ENCODE measurements at places on chromosomes 5 and 9.

DNA sequence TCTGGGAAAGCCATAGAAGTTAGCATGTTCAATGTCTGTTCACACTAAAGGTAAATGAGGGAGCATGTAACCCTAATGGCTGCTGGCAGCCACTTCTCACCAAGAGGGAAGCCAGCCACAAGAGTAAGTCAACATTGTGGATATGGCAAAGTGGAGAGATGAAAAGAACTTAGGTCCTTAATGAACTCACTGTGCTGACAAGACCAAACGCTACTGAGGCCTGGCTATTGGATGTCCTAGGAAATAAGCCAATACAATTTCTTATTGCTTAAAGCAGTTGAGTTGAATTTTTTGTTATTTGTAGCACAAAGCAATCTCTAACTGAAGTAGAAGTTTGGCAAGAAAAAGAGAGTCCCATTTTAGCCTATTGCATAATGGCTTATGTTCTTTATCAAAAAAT is 6.8 kb downstream of the GPR150 start:
- DNase-seq, result no peak

DNA sequence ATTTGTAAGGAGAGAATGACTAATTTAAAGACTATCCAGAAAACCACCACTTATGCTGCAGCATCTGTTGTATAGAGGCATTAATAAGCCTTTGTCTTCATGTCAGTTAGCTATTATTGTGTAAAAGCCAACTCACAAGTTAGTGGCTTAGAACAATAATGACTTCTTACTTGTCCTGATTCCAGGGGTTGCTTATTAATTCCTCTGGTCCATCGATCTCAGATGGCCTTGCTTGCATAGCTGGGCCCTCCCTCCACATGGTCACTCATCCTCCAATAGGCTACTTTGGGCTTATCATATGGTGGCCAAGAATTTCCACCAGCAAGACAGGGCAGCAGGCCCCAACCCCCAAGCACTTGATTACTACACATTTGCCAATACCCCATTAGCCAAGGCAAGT is 44.5 kb upstream of the STK32A start:
- no peak for DNase-seq

DNA sequence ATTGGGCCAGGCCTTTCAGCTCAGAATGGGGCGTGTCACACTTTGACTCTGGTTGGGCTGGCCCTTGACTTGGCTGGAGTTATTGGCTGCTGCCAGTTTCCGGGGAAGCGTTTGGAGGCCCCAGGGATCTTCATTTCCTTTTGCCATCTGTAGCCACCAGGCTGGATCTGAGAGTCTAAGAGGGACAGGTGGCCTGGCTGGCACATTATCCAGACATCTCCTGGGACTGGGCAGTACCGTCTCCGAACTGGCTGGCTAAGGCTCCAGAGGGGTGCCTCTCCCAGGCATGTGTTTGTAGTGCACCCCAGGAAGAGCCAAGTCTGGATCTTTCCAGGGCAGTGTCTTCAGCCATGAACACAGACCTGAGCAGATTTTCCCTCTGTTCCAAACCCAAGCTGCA is 9.7 kb upstream of the JADE2 start:
- no peak for DNase-seq

GRCh38 chr5:54460181-54460919 is 4.9 kb downstream of the HSPB3 start:
- no peak for DNase-seq

DNA sequence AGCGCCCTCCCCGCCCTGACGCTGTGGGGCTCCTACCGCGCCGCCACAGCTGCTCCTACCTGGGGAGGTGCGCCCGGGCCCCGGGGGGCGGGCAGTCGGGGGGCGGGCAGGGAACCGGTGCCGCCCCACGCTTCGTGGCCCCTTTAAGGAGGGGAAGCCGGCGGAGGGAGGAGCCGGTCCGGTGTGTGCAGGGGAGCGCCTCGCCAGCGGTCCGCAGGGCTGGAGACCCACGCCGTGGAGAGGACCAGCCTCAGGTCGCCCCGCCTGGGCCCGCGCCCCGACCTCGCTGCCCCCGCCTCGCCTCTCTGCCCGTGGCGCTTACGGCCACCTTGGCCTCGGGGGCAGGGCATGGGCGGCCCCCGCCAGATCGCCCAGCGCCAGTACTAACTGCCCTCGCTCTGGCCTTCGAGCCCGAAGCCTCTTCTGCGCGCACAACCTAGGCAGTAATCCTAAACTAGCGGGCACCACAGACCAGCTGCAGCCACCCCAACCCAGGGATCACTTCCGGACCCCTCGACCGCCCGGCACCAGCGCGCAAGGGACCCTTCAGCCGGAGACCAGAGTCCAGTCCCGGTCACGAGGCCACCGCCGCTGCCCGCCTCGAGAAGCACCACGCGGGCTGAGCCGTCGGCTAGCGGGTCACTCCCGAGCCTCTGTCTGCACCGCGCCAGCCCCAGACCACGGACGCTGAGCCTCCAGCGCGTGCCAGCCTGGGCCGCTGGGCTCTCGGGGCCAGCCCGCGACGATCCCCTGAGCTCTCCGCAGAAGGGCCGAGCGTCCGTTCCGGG is at the start of gene FOXE1:
FOXE1 (plus strand) TSS at position 171 of the 788 bp plus-strand sequence. CDS start 689 bp downstream, outside the sequence.
- DNase-seq, result no peak

- no peak for DNase-seq
Observed at GRCh38 chr5:88558366-88558765, 289.7 kb upstream of the TMEM161B start.

DNA sequence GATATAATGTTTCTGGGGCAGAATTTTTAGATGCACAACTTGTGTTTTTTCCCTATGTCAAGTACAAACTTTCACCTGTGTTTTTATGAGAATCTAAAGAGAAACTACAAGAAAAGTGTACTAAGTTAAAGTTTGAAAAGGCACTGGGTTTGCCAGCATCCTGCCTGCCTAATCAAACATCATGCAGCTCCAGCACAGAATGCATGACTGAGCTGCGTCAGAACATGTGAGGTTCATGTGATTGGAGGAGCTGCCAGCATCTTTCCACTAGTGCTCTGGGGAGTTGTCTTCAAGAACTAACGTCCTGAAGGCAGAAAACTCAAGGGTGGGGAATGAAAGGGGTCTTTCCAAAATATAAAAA is 46.1 kb upstream of the RIC1 start:
- DNase-seq, result peak; percentile 67

- DNase-seq, result no peak
Observed at GRCh38 chr9:118938581-118938980, 430.7 kb downstream of the BRINP1 start.

DNA sequence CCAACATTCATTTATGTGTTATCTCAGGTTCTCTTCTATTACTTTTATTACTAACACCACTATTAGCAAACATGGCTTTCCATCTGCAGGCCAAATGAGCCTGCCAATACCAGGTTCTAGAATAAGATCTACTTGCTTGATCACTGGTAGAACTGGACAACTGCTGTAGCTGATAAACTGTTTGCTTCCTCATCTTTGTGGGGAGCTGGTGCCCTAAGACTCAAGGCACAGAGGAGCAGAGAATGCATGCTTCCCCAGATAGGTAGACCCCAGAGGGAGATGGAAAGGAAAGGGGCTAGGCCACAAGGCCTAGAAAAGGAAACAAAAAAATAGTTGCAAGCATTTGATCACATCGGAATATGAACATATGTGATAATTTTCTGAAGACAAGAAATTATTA is 30.7 kb upstream of the AUH start:
- DNase-seq, result no peak

DNA sequence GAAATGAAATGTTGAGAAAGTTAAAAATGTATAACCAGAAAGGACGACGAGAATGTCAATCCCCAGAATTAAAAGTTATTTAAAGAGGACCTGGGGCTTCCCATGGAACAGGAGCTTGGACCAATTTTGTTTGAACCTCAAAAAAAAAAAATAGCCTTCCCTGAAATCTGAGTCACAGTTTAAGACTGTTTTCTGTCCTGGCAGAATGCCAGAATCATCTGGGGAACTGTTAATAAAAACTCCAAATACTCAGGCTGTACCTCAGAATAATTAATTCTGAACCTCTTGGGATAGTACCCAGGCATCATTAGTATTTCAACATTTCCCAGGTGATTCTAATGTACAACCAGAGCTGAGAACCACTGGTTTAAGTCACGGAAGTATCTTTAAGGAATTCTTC is 102.2 kb upstream of the SLCO6A1 start:
- DNase-seq, result no peak

DNA sequence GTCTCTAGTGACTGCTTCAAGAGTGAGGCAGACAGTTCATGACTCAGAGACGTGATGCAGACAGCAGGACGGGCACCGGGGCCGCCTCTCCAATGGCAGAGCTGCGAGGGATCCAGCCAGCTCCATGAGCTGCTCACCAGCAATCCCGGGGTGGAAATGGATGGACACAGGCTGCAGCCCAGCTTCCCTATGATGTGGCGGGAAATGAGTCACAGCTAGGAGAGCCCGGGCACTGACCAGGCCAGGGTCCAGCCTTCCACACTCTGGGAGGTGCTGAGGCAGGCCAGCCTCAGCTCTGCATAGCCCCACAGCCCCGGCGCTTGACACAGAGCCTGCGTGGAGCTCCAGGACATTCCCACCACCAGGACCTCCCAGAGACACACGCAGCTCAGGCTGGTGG is 244.8 kb upstream of the IRX2 start:
- no peak for DNase-seq

- DNase-seq, result no peak
Observed at GRCh38 chr5:181265092-181265671, 4.2 kb upstream of the TRIM52 start.

DNA sequence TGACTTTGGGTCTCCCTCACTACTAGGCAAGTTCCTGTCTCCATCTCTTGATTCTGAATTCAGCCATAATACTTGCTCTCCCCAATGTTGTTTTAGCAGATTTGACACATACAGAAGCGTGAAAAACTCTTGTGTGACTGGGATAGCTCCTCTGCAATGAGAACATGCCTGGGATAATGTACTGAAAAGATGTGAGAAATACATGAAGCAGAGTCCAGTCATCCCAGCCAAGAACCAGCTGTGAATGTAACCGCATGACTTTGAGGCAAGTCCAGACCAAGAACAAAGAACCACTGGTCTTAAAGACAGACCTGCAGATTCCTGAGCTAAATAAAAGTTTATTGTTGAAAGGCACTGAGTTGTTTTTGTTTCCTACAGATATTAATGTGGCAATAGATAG is 135.0 kb downstream of the NMUR2 start:
- DNase-seq, result no peak

- DNase-seq, result no peak
Observed at GRCh38 chr9:137083394-137084004, 3.3 kb upstream of the MAN1B1 start.

- no peak for DNase-seq
Observed at GRCh38 chr5:108436696-108437095, 54.8 kb upstream of the FBXL17 start.

- no peak for DNase-seq
Observed at GRCh38 chr5:180853121-180853847, 7.8 kb downstream of the ZFP62 start.

- no peak for DNase-seq
Observed at GRCh38 chr5:168898247-168898911, 319.2 kb upstream of the PANK3 start.

DNA sequence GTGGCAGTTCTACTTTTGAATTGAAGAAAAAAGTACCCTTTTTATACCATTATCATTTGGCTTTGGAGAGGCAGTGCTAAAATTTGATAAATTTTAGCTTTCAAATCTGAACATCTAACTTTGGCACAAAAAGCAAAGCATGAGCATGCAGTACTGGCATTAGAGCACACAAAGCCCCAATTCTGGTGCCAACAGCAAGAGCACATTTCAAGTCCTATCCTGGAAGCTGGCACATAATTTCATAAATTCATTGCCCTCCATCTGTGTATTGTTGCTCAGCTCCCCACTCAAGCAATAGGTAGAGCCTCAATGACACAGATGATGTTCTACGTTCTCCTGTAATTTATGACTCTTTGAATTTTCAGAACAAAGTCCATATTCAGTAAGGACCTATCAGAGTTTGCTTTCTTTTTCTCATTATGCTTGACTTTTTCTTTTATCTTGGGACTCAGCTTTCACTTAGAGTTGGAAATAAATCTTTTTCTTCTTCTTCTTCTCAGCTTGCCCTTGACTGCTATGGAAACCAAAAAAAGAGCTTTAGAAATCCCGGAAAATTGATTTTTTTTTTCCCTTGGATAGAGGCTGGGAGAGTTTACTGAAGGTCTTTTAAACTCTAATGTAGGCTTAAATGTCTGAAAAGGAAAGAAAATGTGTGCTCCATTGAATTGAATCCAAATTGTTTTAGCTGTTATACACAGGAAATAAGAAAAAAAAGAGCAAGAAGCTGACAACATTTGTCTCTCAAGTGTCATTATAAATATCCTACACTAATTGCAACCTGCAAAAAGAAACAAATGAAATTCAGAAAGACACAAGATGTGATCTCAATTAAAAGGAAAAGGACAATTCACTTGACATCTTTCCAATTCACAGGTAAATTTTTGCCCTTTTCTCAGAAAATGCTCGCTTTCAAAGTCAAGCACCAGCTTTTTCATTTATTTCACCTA is 380.8 kb upstream of the CDH18 start:
- no peak for DNase-seq

DNA sequence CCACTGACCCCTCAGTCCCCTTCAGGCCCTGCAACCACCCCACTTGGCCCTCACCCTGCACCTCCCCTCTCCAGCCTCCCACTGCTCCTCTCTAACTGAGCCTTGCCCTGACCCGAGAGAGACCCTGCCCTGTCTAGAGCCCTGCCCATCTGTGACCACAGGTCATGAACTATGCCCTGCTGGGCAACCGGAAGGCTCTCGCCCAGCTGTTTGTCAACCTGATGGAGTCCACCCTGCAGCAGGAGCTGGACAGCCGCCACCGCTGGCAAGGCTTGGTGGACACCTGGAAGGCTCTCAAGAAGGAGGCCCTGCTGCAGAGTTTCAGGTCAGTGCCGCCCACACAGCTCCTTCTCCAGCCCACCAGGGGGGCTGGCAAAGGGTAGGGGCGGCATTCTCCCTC is 9.4 kb downstream of the CCDC180 start:
- DNase-seq, result no peak

- DNase-seq, result no peak
Observed at GRCh38 chr9:127919253-127919815, 2.5 kb upstream of the ST6GALNAC4 start.

- DNase-seq, result peak; percentile 87
Observed at GRCh38 chr9:136544548-136544963, 1.3 kb downstream of the NOTCH1 start.

DNA sequence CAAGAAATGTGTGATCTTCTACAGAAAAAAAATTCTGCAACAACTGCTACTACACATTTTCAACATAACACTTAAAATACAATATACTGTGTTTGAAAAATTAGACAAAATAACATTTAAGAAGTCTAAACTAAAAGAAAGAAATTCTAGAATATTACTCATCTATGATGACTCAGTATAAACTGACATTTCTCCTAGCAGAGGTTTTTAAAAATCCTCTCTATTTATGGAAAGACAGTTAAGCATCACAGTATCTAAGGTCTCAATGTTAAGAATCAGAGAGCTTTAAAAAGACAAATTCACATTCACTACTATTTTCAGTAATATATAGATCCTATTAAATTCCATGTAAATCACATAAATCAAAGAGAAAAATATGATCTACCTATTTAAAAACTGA is 61.3 kb downstream of the NR2F1-AS1 start:
- DNase-seq, result no peak

Data from activated effector memory CD4-positive, alpha-beta T cell treated with anti-CD3 and anti-CD28 coated beads, Interleukin-2, amount 50 U/mL, for 16 hours (primary cell).